CD4-positive, alpha-beta T cell treated with Interleukin-2 at 100 ng/mL for 4 hours (primary cell): ENCODE measurements at places on chromosomes 1 and 21.

DNA sequence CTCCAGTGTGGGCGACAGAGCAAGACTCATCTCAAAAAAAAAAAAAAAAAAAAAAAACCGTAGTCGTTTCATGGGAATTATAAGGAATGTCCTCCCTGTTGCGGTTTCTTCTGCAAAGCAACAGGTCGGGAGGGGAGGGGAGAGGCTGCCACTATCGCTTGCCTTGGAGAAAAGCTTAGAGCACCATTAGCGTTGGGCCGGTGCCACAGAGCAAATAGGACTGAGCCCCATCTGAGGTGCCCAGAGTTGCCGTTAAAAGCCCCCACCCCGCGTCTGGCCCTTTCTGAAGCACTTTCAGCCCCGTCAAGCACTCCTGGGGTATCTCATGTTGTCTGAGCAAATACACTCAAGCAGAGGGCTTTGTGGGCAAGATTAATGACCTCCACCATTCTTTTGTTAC lies 2.2 kb downstream of the RIPPLY3 start:
- no peak for DNase-seq

GRCh38 chr1:197472141-197472540 lies 204.1 kb downstream of the CRB1 start:
- no peak for DNase-seq

DNA sequence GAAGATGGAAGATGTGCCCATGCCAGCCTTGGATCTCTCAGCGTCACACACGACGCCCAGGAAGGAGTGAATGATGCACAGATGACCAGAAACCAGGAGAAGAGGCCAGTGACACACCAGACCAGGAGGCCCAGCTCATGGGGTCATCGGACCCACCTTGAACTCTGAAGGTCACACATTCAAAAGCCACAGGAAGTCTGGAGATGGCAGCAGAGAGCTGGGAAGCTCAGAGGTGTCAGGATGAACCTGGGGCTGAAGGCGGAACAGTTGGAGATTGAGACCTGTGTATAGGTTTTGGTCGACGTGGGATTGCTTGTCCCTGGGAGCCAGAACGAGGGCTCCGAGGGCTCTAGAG lies 43.6 kb downstream of the SLC19A1 start:
- no peak for DNase-seq

GRCh38 chr1:201013031-201013485 lies 10.5 kb downstream of the KIF21B start:
- peak; percentile 56 for DNase-seq

DNA sequence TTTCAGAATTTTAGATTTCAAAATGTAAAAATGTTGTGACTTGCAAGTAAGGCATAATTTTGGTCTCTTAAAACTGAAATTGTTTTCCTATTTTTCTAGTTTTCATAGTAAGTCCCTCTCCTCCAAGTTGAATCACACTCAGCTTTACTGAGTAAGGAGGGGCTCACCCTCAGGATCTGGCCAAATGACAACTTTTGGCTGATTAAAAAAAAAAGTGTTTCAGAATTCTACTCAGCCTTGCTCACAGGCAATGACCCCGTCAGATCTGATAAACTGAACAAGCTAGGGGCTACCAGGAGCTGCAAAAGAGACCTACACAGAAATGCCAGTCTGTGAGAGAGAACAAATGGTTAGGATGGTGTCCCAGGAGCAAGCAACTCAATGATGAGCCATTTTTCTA lies 159.8 kb downstream of the PBX1 start:
- no peak for DNase-seq

GRCh38 chr1:11795238-11795890 lies 10.4 kb downstream of the MTHFR start:
- no peak for DNase-seq
